ENCODE measurements at places on chromosomes 11 and 22.

DNA sequence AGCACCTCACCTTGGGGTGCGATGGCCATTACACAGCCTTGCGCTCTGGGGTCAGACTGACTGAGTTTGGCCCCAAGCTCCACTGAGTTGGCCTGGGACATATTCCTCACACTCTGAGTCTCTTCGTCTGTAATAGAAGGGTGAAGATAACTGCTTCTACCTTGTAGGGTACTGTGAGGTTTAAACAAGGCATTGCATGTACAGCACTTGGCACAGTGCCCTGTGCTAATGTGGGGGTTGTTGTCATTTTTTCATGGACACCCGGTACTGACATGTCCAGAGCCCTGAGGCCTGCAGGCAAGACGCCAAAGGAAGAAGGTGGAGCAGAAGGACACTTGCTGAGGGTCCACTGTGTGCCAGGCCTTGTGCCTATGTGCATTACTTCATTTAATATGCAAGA is 50.7 kb downstream of the OTOG start:
- no peak for DNase-seq

DNA sequence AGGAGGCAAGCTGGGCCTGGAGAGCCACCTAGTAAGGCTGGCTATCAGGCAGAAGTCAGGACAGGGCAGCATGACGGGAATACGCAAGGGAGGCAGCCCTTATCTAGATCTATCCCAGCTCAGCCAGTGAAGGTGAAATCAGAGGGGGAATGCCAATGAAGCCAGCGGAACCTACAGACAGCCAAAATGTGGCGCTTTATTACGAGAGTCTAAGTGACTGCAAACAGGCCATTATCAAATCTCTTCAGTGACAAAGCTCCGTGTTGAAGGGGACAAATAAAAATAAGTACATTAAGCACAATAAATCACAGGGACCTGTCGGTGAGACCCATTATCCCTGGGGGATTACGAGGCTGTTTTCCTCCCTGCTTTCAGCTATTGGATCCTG is 22.8 kb downstream of the LARGE1 start:
- DNase-seq, result peak; percentile 68

- DNase-seq, result no peak
Observed at GRCh38 chr11:117062498-117062897, 35.7 kb downstream of the SIK3 start.

- DNase-seq, result no peak
Observed at GRCh38 chr22:25745341-25746011, 3.5 kb downstream of the MYO18B start.
